ENCODE measurements at places on chromosomes 13 and 19. TPM values are rescaled to one million over a fixed set of nuclear protein-coding genes. Genes with fewer than 3 reads are reported as not detected.

DNA sequence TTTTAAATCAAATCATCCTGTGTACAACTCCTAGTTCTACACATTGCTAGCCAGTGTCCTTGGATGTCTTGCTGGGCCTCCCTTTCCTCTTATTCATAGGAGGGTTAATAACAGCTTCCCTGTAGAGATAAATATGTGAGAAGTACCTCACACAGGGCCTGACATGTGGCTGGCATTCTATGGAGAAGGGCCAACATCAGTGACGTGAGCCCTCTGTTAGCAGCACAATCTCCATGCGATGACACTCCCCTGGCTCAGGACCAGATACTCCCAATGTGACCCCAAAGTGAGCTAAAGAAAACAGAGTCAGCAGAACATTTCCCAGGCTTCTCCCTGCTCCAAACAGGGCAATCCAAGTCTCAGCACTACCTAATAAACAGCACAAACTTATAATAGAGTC lies 818.4 kb downstream of the DIAPH3 start:
- no peak for DNase-seq
- H3K4me1 ChIP-seq: no peaks in the 10 kb centered on the region
- H3K27ac ChIP-seq: no peak overlapping the region
- no peaks in the 10 kb centered on the region for H3K36me3 ChIP-seq
- no peaks in the 10 kb centered on the region for H3K27me3 ChIP-seq

- H3K4me1 ChIP-seq: no peaks in the 10 kb centered on the region
- no peaks in the 10 kb centered on the region for H3K27me3 ChIP-seq
- H3K27ac ChIP-seq: no peak overlapping the region
- DNase-seq: no peak
- H3K36me3 ChIP-seq: peaks cover 51% of the 10 kb centered on the region
Observed at GRCh38 chr13:46778890-46779289, 18.1 kb downstream of the ESD start.

- no peak overlapping the region for H3K4me3 ChIP-seq
- no peaks in the 10 kb centered on the region for H3K36me3 ChIP-seq
- no peak for DNase-seq
- H3K4me1 ChIP-seq: no peaks in the 10 kb centered on the region
Observed at GRCh38 chr13:44206434-44206833, 167.2 kb upstream of the SERP2 start.

GRCh38 chr13:76991432-76991795 lies 467 bp upstream of the CLN5 start:
- peaks cover 12% of the 10 kb centered on the region for H3K36me3 ChIP-seq
- peak; percentile 96 for DNase-seq
- peaks cover 42% of the 10 kb centered on the region for H3K4me1 ChIP-seq
- H3K27ac ChIP-seq: peak overlapping the region; percentile 99
- peaks cover 40% of the 10 kb centered on the region for H3K27me3 ChIP-seq

GRCh38 chr13:103130681-103131210 lies 64.5 kb upstream of the SLC10A2 start:
- H3K36me3 ChIP-seq: no peaks in the 10 kb centered on the region
- H3K4me3 ChIP-seq: no peak overlapping the region
- H3K4me1 ChIP-seq: no peaks in the 10 kb centered on the region
- no peak overlapping the region for H3K27ac ChIP-seq
- no peak for DNase-seq

DNA sequence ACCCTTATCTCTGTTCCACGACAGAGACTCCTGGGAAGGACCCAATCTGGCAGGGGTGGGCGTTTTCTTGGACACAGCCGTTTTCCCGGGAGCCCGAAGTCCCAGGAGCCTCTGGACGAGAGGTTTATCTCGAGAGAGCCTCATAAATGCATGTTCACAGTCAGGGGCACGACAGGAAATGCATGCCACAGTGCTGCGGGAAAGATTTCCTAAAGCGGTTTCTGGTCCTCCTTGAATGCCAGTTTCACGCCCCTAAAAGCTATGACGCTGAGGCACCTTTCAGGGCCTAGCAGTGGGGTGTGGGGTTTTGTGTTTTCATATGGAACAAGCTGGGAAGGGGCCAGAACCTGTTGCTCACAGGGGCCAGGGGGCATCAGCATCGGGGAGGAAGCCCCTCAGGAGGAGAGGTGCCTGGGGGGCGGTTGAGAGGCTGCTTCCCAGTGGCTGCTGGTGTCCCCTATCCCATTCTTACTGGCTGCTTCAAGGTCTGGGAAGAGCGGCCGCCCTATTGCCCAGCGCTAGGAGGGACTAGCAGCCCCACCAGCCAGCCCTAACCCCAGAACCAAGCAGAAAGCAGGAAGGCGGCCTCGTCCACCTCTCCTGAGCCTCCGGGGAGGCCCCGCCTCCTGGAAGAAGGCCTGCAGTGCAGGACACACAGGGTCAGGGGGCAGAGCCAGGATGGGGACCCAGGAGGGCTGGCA lies 157.0 kb downstream of the KDM4B start:
- no peak for DNase-seq
- no peaks in the 10 kb centered on the region for H3K36me3 ChIP-seq
- H3K4me1 ChIP-seq: peaks cover 30% of the 10 kb centered on the region

DNA sequence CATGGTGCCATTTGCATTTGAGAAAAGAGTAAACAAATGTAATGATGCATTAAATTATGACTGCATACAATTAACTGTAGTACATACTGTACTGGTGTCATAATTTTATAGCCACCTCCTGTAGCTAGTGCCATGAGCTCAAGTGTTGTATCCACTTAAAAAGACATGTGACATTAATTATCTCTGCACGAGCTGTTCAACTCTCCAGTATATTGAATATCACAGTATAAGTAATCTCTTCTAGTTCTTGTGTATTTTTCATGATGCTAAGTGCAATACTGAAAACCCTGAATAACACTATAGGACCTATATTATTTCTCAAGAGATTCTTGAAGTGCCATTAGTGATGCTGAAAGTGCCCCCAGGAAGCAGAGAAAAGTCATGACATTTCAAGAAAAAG lies 387.3 kb downstream of the PCDH17 start:
- H3K27me3 ChIP-seq: no peaks in the 10 kb centered on the region
- DNase-seq: no peak

DNA sequence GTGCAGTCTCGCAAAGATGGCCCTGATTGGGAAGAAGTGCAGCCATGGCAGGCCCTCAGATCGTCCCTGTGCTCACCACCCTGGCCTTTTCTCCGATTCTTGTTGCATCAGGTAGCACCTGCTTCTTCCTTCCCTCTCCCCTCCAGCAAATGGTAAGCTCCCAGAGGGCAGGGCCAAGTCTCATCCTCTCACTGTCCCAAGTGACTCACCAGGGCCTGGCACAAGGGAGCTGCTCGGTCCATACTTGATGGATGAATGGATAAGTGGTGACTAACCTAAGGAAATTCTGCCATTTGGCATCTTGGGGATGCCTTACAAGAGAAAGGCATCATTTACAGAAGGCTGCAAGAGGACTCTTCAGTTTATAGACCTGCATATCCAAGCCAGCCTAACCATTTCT lies 84.9 kb downstream of the ZIC5 start:
- no peaks in the 10 kb centered on the region for H3K4me1 ChIP-seq
- no peak for DNase-seq
- no peak overlapping the region for H3K4me3 ChIP-seq
- no peaks in the 10 kb centered on the region for H3K36me3 ChIP-seq

- H3K4me3 ChIP-seq: no peak within 1 kb of the TSS
- DNase-seq: no peak
- H3K27ac ChIP-seq: no peak within 1 kb of the TSS
- peaks cover 37% of the 10 kb centered on the region for H3K27me3 ChIP-seq
- H3K36me3 ChIP-seq: no peaks in the 10 kb centered on the region
Observed at GRCh38 chr19:589693-590395, at the start of gene HCN2. Gene HCN2 (plus strand): TSS chr19:589881. CDS start chr19:589946, 65 bp downstream.

Gene MADCAM1
- 0.16 TPM for total RNA-seq

DNA sequence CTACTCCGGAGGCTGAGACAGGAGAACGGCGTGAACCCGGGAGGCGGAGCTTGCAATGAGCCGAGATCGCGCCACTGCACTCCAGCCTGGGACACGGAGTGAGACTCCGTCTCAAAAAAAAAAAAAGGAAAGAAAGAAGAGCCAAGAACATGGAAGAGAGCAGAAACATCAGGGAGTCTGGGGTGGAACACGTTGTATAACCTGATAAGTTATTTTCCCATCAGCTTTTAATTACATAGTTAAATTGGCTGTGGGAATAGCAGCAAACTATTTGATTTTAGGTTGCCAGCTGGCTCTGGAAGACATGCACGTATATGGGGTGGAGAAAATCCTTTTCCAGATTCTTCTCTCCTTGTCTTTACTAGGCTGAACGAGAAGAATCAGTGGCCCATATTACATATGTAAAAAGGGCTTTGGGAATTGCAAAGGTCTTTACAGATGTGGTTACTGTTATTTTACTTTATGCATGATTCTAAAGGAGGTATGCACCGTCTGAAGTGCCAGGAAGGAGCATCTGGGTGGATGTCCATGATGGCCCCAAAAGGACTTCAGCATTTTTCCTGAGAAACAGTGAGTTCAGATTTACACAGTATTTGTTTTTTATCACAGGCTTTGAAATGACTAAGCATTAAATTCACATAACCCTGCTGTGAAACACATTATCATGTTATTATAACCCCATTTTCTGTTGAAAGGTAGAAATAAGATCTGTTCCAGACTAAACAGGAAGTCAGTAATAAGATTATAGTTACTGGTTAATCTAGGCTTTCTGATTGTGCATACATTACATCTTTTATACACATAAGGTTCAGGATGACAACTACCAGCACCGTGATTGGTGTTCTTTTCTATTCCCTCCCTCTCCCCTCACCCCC lies 4.6 kb upstream of the NAA16 start:
- no peak overlapping the region for H3K27ac ChIP-seq
- no peak overlapping the region for H3K4me3 ChIP-seq
- DNase-seq: no peak
- peaks cover 1% of the 10 kb centered on the region for H3K36me3 ChIP-seq

Gene TEX29
- 0.40 TPM for total RNA-seq

GRCh38 chr13:72489751-72490150 lies 237.7 kb downstream of the MZT1 start:
- no peaks in the 10 kb centered on the region for H3K27me3 ChIP-seq
- H3K27ac ChIP-seq: no peak overlapping the region
- no peak overlapping the region for H3K4me3 ChIP-seq
- H3K36me3 ChIP-seq: no peaks in the 10 kb centered on the region

DNA sequence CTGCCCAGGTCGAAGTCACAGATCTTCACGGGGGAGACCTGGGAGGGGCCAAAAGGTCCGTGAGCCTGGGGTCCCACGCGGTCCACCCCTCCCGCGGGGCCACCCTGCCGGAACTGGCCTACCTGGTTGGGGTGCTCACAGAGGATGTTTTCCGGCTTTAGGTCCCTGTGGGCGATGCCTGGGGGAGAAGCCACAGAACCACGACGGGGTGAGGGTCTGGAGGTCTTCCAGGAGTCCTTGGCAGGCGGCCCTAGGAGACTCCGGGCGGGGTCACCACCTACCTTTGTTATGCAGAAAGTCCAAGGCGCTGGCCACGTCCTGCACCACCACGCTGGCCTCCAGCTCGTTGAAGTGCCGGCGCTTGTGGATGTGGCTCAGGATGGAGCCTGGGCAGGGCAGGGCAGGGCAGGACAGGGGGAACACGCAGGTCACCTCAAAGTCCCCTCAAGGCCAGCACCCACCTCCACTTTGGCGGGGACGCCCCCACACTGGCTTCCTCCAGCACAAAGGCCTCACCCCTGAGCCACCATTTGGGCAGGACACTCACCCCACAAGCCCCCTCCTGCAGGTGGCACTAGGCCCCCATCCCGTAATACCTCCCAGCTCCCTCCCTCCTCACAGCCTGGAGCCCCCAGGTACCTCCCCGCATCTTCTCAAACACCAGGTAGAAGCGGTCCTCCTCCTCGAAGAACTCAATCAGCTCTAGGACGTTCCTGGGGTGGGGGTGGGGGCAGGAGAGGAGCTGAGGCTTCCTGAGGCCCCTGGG lies 8.4 kb downstream of the MKNK2 start:
- H3K27me3 ChIP-seq: no peaks in the 10 kb centered on the region
- peaks cover 30% of the 10 kb centered on the region for H3K4me1 ChIP-seq
- DNase-seq: no peak
- peaks cover 9% of the 10 kb centered on the region for H3K36me3 ChIP-seq
- peak overlapping the region; percentile 48 for H3K4me3 ChIP-seq
- peak overlapping the region; percentile 85 for H3K27ac ChIP-seq

DNA sequence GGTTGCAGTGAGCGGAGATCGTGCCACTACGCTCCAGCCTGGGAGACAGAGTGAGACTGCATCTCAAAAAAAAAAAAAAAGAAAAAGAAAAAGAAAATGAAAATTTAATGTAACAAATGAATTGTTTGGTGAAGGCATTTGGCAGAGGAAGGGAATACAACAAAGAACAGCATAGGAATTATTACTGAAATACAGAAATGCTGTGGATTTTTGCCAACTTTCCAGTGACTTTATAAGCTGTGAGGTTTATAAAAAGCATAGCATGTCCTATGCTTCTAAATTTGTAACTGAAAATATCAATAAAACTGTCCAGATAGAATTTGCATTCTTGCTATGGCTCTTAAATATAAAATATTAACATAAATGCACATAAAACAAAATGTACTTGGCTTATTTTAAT lies 112.9 kb upstream of the IRS2 start:
- H3K4me3 ChIP-seq: no peak overlapping the region
- no peaks in the 10 kb centered on the region for H3K27me3 ChIP-seq
- H3K27ac ChIP-seq: no peak overlapping the region

Gene CRLF1
- not detected for total RNA-seq

DNA sequence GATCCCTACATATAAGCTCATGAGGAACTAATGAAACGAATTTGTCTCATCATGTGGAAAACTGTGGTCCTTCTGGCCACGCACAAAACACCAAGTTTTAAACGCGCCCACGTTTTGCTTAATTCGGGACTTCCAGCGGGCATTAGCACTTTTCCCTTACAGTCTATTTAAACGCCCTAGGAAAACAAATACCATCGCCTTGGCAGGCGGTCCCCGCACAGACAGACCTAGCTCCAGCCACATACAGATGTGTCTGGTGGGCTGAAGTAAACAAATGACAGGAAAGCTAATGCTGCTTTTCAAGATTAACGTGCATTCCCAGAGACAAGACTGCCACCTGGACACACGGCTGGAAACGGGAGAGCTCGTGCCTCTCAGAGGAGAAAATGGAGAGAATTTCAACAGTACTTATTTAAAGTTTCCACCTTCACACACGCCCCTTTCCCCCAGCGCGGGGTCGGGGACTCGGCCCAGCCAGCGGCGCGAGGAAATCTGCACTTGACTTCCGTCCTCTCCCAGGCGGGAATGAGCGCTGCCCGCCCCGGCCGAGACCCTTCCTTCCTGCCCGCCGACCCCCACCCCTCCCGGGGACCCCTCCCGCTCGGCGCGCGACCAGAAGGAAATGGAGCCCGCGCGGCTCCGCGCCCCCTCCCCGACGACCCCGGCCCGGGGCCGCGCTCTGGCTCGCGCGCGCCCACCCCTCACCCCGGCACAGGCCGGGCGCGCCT lies 931 bp downstream of the USP12 start:
- H3K4me1 ChIP-seq: peaks cover 53% of the 10 kb centered on the region
- H3K27me3 ChIP-seq: no peaks in the 10 kb centered on the region
- H3K27ac ChIP-seq: peak overlapping the region; percentile 97
- peak; percentile 51 for DNase-seq

- H3K27me3 ChIP-seq: no peaks in the 10 kb centered on the region
- H3K4me3 ChIP-seq: peak overlapping the region; percentile 74
- peak; percentile 87 for DNase-seq
Observed at GRCh38 chr19:48510421-48511268, 990 bp downstream of the LMTK3 start.

Measured in activated CD8-positive, alpha-beta memory T cell treated with anti-CD3 and anti-CD28 coated beads, Interleukin-2, amount 10 ng/mL, durations not matched to agents 7 days and 5 days (primary cell).